RPMI7951 (cell line): ENCODE measurements at places on chromosomes 7 and 10.

- no peak for DNase-seq
These were observed 319.8 kb downstream of the FRMD4A start for GRCh38 chr10:14010769-14011574.

GRCh38 chr10:110612087-110612486 lies 32.0 kb upstream of the RBM20 start:
- DNase-seq, result no peak

DNA sequence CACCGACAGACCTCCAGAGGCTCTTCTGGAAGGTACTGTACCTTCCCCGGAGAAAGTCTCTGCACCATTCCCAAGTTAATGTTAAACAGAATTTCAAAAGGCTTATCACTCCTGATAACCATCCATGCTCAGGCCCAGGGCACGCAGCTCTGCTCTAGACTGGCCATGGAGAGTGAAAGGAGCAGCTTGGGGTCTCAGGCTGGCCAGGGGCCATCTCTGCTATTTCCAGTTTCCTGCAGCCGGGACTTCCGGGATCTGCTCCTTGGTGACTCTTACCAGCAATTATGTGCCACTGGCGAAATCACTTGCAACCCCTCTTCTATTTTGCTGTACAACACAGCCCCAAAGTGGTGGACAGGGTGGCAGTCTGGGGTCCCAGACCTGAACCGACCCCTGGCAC lies 6.0 kb downstream of the CLDN15 start:
- DNase-seq, result no peak

DNA sequence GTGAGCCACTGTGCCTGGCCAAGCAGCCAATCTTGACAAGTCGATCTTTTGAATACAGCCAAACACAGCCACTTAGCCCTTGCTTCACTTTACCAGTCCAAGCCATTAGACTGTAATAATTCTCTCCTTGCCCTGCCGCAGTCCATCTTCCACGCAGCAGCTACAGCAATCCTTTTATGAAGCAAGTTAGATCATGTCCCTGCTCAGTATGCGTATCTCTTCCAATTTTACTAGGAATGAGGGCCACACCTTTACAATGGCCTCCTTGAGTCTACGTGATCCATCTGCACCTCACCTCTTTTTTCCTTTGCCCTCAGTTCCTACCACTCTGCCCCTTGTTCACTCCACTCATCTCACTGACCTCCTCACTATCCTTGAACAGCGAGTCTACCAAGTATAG lies 22.2 kb downstream of the GSAP start:
- no peak for DNase-seq

- no peak for DNase-seq
These were observed 99.4 kb upstream of the TMEM106B start for GRCh38 chr7:12111422-12112405.

GRCh38 chr10:88218362-88218761 lies 354.9 kb downstream of the PTEN start:
- no peak for DNase-seq

GRCh38 chr7:30322271-30323005 lies 38.0 kb downstream of the ZNRF2 start:
- peak; percentile 40 for DNase-seq
